ENCODE measurements at places on chromosomes 2 and 18. TPM values are rescaled to one million over a fixed set of nuclear protein-coding genes. Genes with fewer than 3 reads are reported as not detected.

Gene UGT1A5
- 0.01 TPM for polyA plus RNA-seq

Gene TAF1B
- 7.9 TPM for polyA plus RNA-seq

Gene GPR45
- not detected for polyA plus RNA-seq

Gene CCDC150
- polyA plus RNA-seq, result 2.6 TPM

Gene MEP1B
- polyA plus RNA-seq, result not detected

Gene TEX51
- not detected for polyA plus RNA-seq

Gene SLC5A7
- polyA plus RNA-seq, result 0.02 TPM

Gene LIMS2
- polyA plus RNA-seq, result 32.4 TPM

Gene MLPH
- polyA plus RNA-seq, result 4.4 TPM

Gene MYCN
- 0.51 TPM for polyA plus RNA-seq

Gene CNTNAP5
- polyA plus RNA-seq, result not detected

Gene STARD6
- not detected for polyA plus RNA-seq

Gene TUBA4A
- polyA plus RNA-seq, result 89.0 TPM

Gene NR4A2
- polyA plus RNA-seq, result 2.0 TPM

Gene CYP1B1
- 8.4 TPM for polyA plus RNA-seq

Gene ESPNL
- 0.09 TPM for polyA plus RNA-seq

Gene POTEI
- not detected for polyA plus RNA-seq

Gene GAL3ST2
- polyA plus RNA-seq, result 0.02 TPM

Gene ARMC9
- 2.9 TPM for polyA plus RNA-seq
